ENCODE measurements at places on chromosomes 5 and 9.
A peak's percentile ranks its signal among the peaks of the same experiment; 100 is the strongest.

DNA sequence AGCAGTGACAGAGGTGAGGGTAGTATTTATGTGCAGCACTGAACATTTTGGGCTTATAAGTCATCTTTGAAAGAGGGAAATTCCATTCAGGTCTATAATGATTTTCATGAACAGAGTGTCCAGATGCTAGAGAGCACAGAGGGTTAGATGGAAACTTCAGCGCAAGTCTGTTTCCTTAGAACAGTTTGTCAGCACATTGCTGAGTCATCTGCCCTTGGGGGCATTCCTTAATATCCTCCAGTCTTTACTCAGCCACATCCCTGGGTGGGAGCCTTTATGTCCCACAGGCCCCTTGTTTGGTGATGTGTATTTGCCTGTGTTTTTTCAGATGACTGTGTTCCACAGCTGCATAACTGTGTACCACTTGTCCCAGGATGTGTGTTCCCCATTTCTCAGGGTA, 138.5 kb upstream of the S1PR3 start:
- no peak for DNase-seq

GRCh38 chr9:121318631-121319382, 50.8 kb downstream of the GSN start:
- no peak for DNase-seq

- no peak for DNase-seq
Observed at GRCh38 chr5:81761270-81761669, 10.4 kb upstream of the SSBP2 start.

- no peak for DNase-seq
Observed at GRCh38 chr9:38038307-38039089, 30.5 kb downstream of the SHB start.

GRCh38 chr5:99033014-99033900, 104.5 kb upstream of the CHD1 start:
- no peak for DNase-seq

DNA sequence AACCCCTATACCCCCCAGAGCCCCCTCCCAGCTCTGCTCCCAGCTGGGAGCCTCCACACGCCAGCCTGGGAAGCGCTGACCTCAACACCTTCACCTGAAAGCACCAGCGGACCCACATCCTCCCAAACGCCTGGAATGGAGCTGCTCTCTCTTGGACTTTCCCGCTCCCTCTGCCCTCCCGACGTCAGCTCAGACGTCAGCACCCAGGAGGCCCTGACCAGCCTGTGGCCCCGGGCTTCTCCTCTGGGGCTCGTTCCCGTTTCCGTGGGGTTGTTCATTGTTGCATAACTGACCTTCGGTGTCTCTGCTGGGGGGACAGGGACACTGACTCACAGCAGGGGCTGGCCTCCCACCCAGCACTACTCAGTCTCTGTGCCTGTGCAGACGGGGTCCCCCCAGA, 35.0 kb upstream of the SLC6A3 start:
- DNase-seq = no peak

DNA sequence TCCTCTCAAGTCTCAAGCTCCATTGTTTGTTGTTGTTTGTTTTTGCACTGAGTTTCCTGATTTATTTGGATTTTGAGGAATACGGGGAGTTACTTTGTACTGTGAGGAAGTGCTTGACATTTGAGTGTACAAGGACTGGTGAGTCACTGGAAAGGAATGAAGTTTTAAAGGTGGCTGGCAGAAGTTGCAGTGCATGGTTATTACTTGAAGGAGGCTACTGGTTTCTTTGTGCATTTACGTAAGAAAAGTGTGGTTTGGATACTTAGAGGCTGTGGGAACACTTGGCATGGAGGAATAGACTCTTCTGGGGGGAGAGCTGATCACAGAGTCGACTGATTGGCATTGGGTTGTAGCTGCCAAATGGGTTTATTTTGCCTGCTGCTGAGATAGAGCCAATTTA, 919.0 kb downstream of the TAF11L14 start:
- DNase-seq = no peak

- no peak for DNase-seq
Observed at GRCh38 chr9:30996761-30997160, 1387.7 kb upstream of the ACO1 start.

DNA sequence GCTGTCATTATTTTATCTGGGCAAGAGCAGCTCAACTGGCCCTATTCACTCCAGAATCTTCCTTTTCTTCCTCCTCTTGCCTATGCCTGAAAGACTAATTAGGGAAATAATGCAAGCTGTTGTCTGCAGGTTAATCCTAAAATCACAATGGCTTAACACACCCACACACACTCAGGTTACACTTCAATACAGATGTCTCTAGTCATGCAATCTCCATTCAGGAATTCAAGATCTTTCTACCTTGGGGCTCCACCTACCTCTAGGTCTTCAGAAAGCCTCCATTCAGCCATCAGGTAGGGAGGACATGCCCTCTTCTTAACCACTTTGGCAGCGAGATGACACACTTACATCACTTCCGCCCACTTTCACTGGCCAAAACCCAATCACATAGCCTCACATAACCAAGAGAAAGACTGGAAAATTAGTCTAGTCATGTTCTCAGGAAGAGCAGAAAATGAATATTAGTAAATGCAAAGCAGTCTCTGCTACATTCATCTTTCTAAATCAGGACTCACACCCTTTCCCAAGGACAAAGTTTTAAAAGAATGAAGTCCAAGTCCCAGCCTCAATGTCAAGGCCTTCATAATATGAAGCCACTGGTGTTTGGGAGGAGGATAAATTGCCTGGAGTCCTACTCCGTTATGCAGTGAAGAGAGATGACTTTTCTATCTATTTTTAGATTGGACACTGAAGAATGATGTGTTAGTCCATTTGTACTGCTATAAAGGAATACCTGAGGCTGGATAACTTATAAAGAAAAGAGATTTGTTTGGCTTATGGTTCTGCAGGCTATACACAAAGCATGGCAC, 428.1 kb downstream of the EFNA5 start:
- no peak for DNase-seq

DNA sequence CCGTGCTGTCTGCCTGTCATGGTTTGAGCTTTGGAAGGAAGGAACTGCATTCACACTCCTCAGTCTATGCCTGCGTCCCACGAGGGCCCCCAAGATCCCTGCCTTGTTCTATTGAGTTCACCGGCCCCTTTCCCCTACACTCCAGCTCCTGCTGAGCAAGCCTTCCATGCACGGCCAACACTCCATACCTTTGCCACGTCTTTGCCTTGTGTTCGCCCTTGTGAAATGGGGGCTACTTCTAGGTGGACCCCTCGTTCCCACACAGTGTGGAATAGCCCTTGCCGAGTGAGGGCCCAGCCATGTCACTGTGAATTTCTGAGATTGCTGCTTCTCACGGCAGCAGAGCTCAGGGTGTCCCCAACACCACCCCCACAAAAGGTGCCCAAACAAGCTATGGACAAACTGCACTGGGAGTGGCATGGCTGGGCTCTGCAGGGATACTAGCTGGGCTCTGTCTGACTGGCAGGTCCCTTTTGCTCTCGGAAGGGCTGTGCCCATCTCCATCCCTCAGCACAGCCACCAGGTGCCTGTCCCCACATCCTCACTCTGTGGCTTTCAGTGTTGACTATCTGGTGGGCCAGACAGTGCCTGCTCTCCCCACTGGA, 67.9 kb upstream of the ADAMTS2 start:
- no peak for DNase-seq

DNA sequence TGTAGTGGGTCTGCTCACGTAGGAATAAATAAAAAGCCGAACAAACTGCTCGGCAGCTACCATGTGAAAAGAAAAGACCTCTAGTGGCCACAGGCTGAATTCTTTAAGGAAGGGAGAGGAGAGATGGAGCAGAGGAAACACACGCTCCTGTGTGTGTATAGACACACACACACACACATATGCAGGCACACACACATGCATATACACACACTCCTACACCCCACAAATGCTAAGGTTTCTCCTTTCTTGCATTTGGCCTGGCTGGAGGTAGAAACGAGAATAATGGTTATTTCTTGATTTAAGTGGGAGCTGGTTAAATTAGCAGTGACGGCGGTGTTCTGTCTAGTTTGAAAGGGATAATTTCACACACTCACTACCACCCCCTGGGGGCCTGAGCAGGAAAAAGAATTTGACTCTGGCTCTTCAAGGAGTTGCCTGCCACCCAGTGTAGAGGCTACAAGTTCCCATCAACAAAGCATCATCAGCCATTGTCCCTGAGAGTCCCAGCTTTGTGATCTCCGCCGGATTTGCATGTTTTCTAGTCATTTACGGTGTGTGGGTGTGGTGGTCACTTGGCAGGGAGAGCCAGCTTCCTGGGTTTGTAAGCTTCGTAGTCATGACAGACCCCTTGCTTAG, at the start of gene INSYN2B:
Gene INSYN2B, minus strand, starts transcription at position 78 of the 636 bp plus-strand sequence. CDS start 96,597 bp downstream, outside the sequence.
- no peak for DNase-seq

DNA sequence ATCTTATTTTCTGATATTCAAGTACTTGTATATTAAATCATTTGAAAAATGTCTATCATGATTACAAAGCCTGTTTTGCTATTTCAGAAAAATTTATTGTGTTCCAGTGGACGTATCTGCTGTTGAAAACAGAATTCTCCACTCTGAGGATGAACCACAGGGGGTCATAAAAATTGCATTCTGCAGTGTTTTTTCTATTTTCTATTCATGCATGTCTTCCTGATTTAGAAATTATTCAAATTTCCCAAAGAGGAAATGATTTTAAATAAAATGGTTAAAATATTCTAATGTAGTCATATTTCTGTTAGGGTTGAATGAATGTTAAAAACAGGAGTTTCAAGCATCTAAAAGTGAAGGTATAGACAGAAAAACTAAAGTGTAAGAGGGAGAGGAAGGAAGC, 111.5 kb upstream of the ANKRD55 start:
- DNase-seq = no peak

GRCh38 chr9:113427629-113428028, 17.1 kb downstream of the C9orf43 start:
- DNase-seq = no peak

DNA sequence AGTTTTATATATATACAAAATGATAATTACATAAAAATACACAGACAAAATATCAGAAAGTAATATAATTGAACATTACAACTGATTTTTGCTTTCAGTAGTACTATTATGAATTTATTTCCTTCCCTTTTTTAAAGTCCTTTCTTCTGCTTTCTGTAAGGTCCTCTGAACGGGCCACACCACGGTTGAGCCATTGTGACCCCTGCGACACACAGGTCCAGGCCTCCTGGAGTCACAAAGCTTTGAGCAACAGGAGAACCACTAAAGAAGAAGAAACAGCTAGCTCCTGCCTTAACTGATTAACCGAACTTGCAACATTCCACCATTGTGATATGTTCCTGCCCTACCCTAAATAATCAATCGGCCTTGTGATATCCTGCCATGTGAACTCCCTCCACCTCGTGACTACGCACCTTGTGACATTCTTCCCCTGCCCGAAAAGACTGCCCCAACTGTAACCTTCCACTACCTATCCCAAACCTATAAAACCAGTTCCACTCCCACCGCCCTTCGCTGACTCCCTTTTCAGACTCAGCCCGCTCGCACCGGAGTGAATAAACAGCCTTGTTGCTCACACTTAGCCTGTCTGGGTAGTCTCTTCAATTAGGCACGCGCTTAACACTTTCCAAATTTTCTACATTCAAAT, 375.0 kb upstream of the RFX3 start:
- no peak for DNase-seq

DNA sequence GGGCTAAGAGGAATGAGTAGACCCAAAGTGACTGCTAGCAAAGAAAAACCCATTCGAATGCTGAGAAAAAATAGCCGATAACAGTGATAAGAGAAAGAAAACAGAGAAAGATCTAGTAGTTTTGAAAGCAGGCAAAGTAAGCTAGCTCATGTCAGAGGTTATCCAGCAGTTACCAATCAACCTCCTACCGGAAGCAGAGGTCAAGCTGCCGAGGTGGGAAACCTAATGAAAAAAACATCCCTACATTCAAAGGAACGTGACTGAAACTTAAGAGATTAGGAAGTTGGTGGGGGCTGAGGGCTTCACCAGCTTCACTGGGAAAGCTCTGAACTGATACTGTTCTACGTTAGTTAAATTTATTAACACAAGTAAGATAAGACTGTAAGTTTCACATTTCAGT, 32.6 kb downstream of the SSBP2 start:
- DNase-seq = no peak

- DNase-seq = peak; percentile 51
Observed at GRCh38 chr5:135324897-135325650, 74.0 kb downstream of the MACROH2A1 start.

DNA sequence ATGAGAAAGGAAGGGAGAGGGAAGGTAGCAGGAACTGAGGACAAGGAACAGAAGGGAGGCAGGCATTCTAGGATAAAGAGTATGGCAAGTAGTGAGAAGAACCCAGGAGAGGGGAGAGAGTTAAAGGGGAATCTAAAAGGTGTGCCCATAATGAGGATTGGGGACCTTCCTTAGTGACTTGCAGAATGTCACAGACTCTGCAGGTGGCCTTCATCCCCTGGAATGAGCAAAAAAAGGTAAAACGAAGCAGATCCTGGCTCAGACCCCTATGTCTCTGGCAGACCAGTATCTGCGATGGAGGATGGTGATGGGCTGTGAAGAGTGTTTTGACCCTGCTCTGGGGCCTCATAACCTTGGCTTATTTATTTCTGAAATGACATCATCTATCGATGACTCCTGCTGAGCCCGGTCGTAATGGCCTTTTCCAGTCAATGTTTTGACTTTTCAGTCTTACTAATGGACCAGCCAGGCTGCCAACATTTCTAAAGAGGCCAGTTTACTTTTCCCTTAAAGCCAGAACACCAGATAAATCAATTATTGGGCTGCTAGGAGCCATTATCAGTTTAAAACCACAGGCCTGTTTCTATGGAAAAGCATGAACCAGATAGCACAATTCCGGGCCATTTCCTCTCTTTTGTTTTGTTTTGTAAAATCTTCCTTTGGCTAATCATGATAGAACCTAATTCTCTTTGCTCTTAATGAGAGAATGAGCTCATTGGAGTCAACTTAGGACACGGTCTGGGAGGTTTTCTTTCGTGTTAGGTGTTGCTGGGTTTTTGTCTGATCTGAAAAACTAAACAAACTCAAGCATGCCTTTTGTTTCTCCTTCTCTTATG, 3.1 kb downstream of the TMOD1 start:
- no peak for DNase-seq

- DNase-seq = no peak
Observed at GRCh38 chr5:159021901-159022556, 77.7 kb downstream of the EBF1 start.
